ENCODE measurements at places on chromosomes 1 and 21. TPM values are rescaled to one million over a fixed set of nuclear protein-coding genes. Genes with fewer than 3 reads are reported as not detected.

- DNase-seq, result no peak
Observed at GRCh38 chr1:75708910-75709309, 15.6 kb upstream of the ACADM start.

SYCP1 gene
- total RNA-seq, result 0.38 TPM

ADAM30 gene
- total RNA-seq, result not detected

DNA sequence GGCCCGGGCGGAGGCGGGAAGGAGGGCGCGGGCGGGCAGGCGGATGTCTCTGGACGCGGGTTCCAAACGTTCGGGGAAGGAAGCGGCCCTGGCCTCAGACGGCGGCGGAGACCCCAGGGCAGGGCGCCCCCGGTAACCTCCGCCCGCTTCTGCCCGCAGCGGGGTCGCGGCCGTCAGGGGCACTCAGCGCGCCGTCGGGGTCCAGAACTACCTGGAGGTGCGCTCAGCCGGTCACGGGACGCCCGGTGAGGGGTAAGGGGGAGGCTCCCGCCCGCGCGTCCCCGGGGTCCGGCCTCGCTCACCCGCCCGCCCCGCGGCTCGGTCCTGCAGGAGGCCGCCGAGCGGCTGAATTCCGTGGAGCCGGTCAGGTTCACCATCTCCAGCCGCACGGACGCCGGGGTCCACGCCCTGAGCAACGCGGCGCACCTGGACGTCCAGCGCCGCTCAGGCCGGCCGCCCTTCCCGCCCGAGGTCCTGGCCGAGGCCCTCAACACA lies 406 bp downstream of the PUSL1 start:
- no peak for DNase-seq

- no peak for DNase-seq
Observed at GRCh38 chr1:186498695-186499389, 37.9 kb upstream of the PDC start.

LY9 gene
- total RNA-seq, result 1.2 TPM

GRCh38 chr1:17908945-17909344 lies 153.8 kb downstream of the ACTL8 start:
- DNase-seq, result no peak

GRCh38 chr1:220775240-220775853 lies 11.4 kb upstream of the MTARC1 start:
- no peak for DNase-seq

C4BPB gene
- 0.24 TPM for total RNA-seq

DEPDC1 gene
- not detected for total RNA-seq

- no peak for DNase-seq
Observed at GRCh38 chr1:190649553-190649952, 171.9 kb upstream of the BRINP3 start.

SPRR5 gene
- total RNA-seq, result not detected

DNA sequence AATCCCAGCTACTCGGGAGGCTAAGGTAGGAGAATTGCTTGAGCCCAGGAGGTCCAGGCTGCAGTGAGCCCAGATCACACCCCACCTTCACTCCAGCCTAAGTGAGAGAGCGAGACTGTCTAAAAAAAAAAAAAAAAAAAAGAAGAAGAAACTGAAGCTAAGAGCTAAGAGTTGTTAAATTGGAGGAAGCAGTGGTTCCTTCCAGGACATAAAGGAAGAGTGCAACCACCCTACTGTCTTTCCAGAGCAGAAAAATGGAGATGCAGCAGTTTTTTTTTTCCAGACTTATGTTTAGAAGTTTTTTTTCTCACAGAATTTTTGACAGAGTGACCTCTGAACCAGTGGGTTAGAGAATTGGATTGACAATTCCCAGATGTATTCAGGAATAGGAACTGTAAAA lies 88.7 kb downstream of the HLX start:
- DNase-seq, result no peak

All from omental fat pad (tissue), 4 donors.